Trophoblast cell (in vitro differentiated cells and primary cell): ENCODE measurements at places on chromosomes 1 and 21.

DNA sequence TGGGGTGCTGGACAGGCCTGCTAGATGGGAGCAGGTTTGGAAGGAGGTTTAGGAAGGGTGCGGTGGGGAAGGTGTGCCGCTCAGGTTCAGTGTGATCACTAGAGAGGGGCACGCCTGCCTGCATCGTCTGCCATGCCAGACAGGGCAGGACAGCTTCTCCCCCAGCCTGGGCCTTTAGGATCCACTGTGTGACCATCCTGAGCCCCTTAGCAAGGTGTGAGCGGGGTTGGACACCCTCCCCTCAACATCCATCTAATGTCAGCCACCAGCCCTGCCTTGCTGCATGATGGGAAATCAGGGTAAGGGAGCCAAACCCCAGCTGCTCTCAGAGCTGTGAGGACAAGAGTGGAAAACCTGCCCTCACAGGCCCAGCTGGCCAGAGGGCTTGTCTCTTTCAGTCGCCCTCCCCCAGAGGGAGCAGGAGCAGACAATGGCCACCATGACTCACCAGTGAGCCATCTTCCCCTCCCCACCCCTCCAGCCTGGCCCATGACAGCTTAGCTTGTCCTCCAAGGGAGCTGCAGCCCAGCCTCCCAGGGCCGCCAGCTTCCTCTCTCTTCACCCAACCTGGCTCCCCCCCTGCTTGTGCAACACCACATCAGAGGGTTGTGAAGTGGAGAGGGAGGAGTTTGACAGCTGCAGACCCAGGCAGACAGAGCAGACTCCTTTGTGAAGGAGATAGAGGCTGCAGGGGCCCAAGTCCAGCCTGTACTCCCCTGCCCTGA, 37.0 kb downstream of the NUAK2 start:
- no peak overlapping the region for H3K4me3 ChIP-seq
- peaks cover 38% of the 10 kb centered on the region for H3K4me1 ChIP-seq
- DNase-seq, result peak; percentile 98
- H3K27ac ChIP-seq, result peak overlapping the region; percentile 94
- H3K27me3 ChIP-seq, result no peaks in the 10 kb centered on the region
- H3K36me3 ChIP-seq, result no peaks in the 10 kb centered on the region

DNA sequence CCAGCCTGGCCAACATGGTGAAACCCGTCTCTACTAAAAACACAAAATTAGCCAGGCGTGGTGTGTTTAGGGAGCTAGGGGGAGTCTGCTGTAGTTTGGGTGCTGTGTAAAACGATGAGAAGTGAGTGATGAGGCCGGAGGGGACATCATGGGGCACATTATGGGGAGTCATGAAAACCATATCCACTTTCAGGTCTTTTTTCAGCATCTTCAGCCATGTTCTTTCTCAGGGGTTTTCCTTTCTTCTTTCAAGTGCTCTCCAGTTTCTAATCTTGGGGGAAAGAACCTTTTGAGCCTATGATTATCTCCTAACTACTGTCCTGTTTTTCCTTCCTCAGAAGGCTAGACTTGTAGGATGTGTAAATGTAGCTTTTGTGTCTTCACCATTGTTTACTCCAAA, 14.4 kb downstream of the KDM4A start:
- H3K27ac ChIP-seq, result no peak overlapping the region
- H3K27me3 ChIP-seq, result no peaks in the 10 kb centered on the region
- DNase-seq, result no peak
- peaks cover 80% of the 10 kb centered on the region for H3K36me3 ChIP-seq
- H3K4me1 ChIP-seq, result no peaks in the 10 kb centered on the region

GRCh38 chr21:38734646-38735365, 70.9 kb upstream of the ETS2 start:
- no peak overlapping the region for H3K4me3 ChIP-seq
- DNase-seq, result no peak
- H3K27me3 ChIP-seq, result no peaks in the 10 kb centered on the region
- H3K27ac ChIP-seq, result no peak overlapping the region
- no peaks in the 10 kb centered on the region for H3K4me1 ChIP-seq
- no peaks in the 10 kb centered on the region for H3K36me3 ChIP-seq

- H3K36me3 ChIP-seq, result no peaks in the 10 kb centered on the region
- DNase-seq, result no peak
- H3K27ac ChIP-seq, result no peak overlapping the region
- H3K4me1 ChIP-seq, result peaks cover 22% of the 10 kb centered on the region
- no peaks in the 10 kb centered on the region for H3K27me3 ChIP-seq
- no peak overlapping the region for H3K4me3 ChIP-seq
Measured at GRCh38 chr1:206899717-206900116, 2.5 kb downstream of the IL24 start.

- H3K36me3 ChIP-seq, result peaks cover 18% of the 10 kb centered on the region
- DNase-seq, result no peak
- H3K4me1 ChIP-seq, result no peaks in the 10 kb centered on the region
- no peak overlapping the region for H3K4me3 ChIP-seq
- no peak overlapping the region for H3K27ac ChIP-seq
- H3K27me3 ChIP-seq, result no peaks in the 10 kb centered on the region
Measured at GRCh38 chr1:206435445-206435844, 34.8 kb upstream of the IKBKE start.

DNA sequence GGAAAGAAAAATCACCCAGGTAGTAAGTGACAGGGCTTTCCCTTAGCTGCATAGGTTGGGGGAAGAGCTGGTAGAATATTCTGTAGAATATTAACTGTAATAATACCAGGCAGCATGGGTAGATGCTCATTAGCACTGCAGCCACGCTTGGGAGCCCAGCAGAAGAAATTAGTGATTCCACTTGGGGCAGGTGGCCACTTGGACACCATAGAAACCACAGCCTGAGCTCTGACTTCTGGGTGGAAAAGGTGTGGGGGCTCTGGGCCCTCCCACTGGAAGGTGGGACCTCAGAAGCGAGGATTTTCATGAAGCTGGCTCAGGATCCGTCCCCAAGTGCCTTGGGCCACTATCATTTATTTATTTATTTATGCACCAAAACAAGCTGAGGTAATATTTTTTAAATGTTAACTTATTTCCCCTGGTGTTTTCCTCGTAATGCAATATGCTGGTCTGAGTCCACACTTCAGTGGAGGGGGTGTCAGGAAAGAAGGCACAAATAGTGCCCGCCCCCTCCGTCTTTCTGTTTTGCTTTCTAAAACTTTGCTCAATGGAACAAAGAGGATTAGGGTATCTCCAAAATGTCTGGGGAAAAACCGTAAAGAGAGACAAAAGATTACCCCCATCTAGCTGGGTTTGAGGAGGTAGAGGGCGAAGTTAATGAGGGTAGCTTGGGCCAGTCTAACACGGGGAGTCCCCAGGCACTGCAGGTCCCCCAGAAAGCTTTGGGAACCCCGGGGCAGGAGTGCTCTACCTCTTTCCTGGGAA, 75.2 kb upstream of the GADD45A start:
- no peak overlapping the region for H3K4me3 ChIP-seq
- no peaks in the 10 kb centered on the region for H3K36me3 ChIP-seq
- H3K27ac ChIP-seq, result no peak overlapping the region
- peaks cover 7% of the 10 kb centered on the region for H3K4me1 ChIP-seq

DNA sequence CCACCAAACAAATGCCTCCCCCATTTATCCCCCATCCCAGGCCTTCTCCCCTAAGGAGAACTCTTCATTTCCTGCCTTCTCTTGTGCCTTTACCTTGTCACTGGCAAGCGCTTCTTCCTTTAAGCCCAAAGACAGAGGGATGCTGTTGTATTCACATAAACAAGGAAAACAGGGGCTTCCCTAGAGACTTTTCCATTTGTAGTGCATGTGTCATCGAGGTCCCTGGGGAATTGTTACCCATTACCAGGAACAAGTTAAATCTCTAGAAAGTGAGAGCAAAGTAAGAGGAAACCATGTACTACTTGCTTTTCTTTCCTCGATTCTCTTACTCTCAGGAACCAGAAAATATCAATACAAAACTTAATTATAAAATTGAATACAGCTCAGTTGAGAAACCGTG, 114.4 kb upstream of the DPT start:
- DNase-seq, result no peak
- H3K4me1 ChIP-seq, result peaks cover 3% of the 10 kb centered on the region
- no peak overlapping the region for H3K27ac ChIP-seq
- no peak overlapping the region for H3K4me3 ChIP-seq
- H3K27me3 ChIP-seq, result no peaks in the 10 kb centered on the region

- H3K4me1 ChIP-seq, result no peaks in the 10 kb centered on the region
- no peak overlapping the region for H3K27ac ChIP-seq
- no peak overlapping the region for H3K4me3 ChIP-seq
- no peak for DNase-seq
- H3K27me3 ChIP-seq, result no peaks in the 10 kb centered on the region
- H3K36me3 ChIP-seq, result no peaks in the 10 kb centered on the region
Measured at GRCh38 chr1:216535059-216535458, 111.8 kb upstream of the USH2A start.

GRCh38 chr1:6634371-6635052, 9.8 kb downstream of the THAP3 start:
- peaks cover 79% of the 10 kb centered on the region for H3K36me3 ChIP-seq
- H3K4me1 ChIP-seq, result no peaks in the 10 kb centered on the region
- H3K27me3 ChIP-seq, result no peaks in the 10 kb centered on the region
- no peak overlapping the region for H3K27ac ChIP-seq

DNA sequence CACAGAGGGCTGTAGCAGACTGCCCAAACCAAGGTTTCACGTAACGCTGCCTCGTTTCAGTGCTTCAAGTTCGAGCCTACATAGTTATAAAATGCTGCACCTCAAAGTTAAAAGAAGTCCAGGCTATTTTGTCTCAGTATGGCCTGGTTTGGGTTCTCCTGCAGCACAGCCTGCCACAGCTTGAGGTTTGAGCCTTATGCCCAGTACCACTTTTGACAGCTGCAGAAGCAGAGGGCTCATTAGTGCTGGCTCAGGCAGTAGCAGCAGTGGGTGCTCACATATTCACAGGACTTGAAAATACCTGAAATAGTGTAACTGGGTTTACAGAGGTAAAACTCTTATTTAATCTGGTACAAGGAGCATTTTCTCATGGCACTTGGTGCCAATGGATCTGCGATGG, 15.3 kb downstream of the SPATA46 start:
- H3K27ac ChIP-seq, result no peak overlapping the region
- no peaks in the 10 kb centered on the region for H3K27me3 ChIP-seq
- no peaks in the 10 kb centered on the region for H3K36me3 ChIP-seq
- DNase-seq, result no peak
- H3K4me3 ChIP-seq, result no peak overlapping the region
- no peaks in the 10 kb centered on the region for H3K4me1 ChIP-seq

DNA sequence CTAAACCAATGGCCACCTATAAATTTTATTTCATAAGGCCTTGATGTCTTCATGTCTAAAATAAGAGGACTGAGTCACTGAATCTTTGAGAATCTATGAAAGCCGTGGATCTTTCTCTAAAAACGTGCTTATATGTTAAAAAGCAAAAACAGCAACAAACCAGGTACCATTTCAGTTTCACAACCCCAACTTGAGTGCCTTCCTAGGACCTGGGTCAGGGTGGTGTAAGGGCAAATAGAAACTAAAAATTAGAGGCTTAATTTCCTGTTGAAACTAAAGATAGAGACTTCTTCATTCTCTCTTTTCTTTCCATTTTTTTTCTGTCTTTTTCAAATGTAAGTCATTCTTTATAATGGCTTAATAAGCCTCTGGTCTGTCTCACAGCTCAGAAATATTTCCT, 27.2 kb upstream of the PGBD5 start:
- no peak for DNase-seq
- no peak overlapping the region for H3K4me3 ChIP-seq
- H3K27ac ChIP-seq, result no peak overlapping the region
- H3K4me1 ChIP-seq, result no peaks in the 10 kb centered on the region
- H3K36me3 ChIP-seq, result no peaks in the 10 kb centered on the region

- no peak overlapping the region for H3K4me3 ChIP-seq
- no peak overlapping the region for H3K27ac ChIP-seq
- peaks cover 10% of the 10 kb centered on the region for H3K27me3 ChIP-seq
- no peak for DNase-seq
Measured at GRCh38 chr1:156655151-156655903, 13.4 kb downstream of the BCAN start.

- H3K4me1 ChIP-seq, result no peaks in the 10 kb centered on the region
- no peak overlapping the region for H3K4me3 ChIP-seq
- no peaks in the 10 kb centered on the region for H3K27me3 ChIP-seq
- H3K27ac ChIP-seq, result no peak overlapping the region
Measured at GRCh38 chr1:69519006-69519405, 48.7 kb upstream of the LRRC7 start.

- H3K4me1 ChIP-seq, result peaks cover 14% of the 10 kb centered on the region
- H3K27me3 ChIP-seq, result no peaks in the 10 kb centered on the region
- no peak for DNase-seq
- no peaks in the 10 kb centered on the region for H3K36me3 ChIP-seq
Measured at GRCh38 chr1:169100208-169100607, 6.3 kb upstream of the ATP1B1 start.

- H3K4me1 ChIP-seq, result no peaks in the 10 kb centered on the region
- no peak overlapping the region for H3K4me3 ChIP-seq
- H3K27me3 ChIP-seq, result peaks cover 2% of the 10 kb centered on the region
- no peaks in the 10 kb centered on the region for H3K36me3 ChIP-seq
Measured at GRCh38 chr21:44734841-44735240, 23.5 kb upstream of the TSPEAR start.

DNA sequence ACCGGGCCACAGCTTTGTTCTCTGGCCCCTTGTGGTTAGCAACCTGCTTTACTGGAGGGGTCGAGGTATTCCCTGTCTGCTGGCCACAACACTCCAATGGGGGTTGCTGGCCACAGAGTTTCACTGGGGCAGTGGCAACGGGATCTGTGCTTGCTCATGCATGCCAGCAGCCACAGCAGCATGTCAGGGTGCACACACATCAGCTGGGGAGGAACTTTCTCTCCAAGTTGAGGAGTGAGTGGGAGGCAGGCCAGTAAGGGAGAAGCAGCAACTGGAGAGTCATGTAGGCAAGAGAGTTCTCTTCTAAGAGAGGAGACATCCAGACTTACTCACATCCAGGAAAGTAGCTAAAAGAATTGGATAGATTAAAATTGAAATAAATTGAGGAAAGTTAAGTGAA, 38.0 kb downstream of the SAMD13 start:
- H3K4me1 ChIP-seq, result no peaks in the 10 kb centered on the region
- no peak overlapping the region for H3K4me3 ChIP-seq
- no peak overlapping the region for H3K27ac ChIP-seq
